ENCODE measurements at places on chromosomes 5 and 9.

- no peak for DNase-seq
Observed at GRCh38 chr5:2748861-2749513, 2.5 kb downstream of the IRX2 start.

GRCh38 chr5:18968966-18969365 is 1019.0 kb downstream of the CDH18 start:
- DNase-seq, result no peak

- no peak for DNase-seq
Observed at GRCh38 chr5:89967771-89968444, 441.6 kb downstream of the CETN3 start.

GRCh38 chr5:153447534-153447933 is 42.9 kb upstream of the GRIA1 start:
- DNase-seq, result no peak

- no peak for DNase-seq
Observed at GRCh38 chr5:178425621-178426068, 164.5 kb downstream of the COL23A1 start.

All from fibroblast of the conjunctiva (primary cell).